Inflammatory macrophage (primary cell): ENCODE measurements at places on chromosomes 7 and 10.

DNA sequence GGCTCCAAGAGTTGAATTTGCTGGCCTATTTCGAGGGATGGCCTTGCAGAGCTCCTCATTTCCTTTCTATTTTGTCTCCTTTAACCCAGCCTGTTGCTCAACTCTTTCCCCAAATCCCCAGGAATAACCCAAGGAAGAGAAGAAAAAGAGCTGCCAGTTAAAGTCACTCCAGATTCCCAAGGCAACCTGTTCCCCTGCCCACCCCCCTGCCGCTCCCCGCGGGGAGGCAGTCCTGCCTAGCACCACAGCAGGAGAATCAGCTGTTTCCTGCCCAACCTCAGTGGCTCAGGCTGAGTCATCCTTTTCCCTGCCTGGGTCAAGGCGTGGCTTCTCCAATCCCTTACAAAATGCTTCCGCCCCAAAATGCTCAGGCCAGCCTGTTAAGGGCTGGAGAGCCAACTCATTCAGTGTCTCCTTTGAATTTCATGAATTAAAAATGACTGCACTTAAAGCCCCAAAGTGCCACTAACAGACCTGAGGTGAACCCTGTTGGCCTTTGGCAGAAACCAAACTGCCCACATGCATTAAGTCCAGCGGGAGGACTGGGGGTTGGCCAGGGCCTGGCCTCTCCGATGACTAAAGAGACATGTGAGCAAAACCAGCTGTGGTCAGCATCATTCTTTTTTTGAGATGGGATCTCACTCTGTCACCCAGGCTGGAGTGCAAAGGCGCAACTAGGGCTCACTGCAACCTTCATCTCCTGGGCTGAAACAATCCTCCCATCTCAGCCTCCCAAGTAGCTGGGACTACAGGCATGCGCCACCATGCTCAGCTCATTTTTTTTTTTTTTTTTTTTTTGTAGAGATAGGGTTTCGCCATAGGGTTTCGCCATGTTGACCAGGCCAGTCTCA is 83.2 kb upstream of the KIF5B start:
- peak; percentile 94 for DNase-seq

DNA sequence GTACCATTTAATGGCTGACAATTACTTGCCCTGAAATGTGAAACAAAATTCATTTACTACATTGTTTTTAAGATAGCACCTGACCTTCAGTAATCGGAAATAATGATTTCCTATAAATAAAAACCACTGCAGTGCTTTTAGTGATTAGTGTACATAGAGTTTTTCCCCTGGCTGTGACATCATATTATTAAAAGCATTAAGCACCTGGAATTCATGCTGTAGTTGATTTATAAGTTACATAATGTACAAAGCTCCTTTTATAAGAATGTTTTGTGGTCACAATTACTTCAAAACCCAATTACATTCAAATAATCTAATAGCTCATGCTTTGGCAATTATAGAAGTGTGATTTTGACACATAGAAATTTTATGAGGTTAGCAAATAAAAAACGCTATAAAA is 44.3 kb upstream of the EIF4H start:
- no peak for DNase-seq

DNA sequence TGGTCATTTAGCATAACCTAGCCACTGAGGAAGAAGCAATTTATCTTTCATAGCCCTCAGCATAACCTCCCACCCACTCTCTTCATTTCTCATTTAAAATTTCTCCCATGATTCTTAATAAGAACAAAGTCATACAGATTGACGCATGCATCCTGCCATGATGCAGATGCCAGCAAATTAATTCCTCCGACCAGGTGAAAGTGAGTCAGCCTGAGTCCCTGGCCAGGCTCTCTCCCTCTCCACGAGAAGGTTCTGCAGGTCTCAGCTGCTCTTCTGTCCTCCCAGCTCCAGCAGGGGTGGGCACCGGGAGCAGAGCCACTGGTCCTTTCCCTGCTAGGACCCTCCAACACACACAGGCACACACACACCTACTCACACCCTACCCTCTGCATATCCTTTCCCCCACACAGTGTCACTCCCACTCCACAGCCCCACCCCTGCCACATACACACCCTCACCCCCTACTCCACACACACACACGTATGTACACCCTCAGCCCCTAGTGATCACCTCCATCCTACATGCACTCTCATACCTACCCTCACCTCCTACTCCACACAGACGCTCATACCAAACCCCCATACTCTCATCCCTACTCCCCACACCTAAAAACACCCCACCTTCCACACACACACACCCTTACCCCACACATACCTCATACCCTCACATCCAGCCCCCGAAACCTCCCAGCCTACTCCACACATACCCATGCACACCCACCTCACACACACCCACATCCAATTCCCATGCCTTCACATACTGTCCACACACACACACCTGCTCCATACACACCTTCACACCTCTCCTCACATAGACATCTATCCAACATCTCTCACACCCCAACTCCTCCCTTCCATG is 78.0 kb downstream of the FAM13C start:
- no peak for DNase-seq

GRCh38 chr10:49023071-49023470 is 83.4 kb upstream of the LRRC18 start:
- DNase-seq: no peak

DNA sequence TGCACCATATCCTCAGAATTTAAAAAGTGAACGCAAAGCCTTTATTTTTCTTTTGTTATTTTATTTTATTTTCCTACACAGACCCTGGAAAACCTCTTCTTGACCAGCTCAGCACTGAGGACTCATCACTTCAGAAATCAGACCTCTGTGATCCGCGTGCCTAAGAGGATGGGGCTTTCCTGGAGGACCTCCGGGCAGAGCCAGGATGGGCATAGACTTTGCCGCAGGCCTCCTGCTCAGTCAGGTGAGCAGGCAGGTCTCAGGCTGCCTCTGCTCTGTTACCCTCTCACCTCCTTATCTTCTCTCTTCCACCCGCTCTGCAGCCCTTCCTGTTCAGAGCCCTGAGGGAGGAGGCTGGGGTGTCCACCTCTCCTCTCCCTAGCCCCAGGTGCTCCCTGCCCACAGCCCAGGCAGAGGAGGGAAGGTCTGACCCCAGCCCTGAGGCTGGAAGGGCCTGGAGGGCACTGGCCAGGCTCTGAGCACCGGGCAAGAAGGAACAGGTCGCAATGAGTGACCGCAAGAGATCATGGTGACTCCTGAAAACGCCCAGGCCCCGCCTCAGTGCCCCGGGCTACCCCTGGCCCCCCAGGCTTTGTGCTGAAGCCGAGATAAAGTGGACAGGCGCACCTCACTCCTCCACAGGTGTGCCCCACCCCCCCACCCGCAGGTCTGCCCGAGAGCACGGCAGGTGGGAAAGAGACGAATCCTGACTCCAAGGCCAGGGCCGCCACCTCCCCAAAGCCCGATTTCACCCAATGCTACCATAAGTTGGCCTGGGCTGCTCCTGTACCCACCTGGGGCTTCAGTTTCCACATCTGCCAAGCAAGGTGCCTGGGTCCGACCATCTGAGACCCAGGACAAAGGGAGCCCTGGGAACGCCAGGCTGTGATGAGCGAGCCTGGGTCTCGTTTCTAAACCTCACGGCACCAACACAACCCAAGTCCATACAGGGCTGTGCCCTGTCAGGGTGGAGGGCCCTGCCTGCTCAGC is 2.8 kb downstream of the CALML5 start:
- DNase-seq: no peak
